Keratinocyte (primary cell): ENCODE measurements at places on chromosomes 4 and X.

- no peak for DNase-seq
Observed at GRCh38 chr4:127759228-127759820, 22.8 kb upstream of the HSPA4L start.

GRCh38 chr4:186840222-186840701 lies 116.6 kb upstream of the FAT1 start:
- no peak for DNase-seq

- DNase-seq = no peak
Observed at GRCh38 chr4:41192136-41192535, 22.2 kb downstream of the APBB2 start.

DNA sequence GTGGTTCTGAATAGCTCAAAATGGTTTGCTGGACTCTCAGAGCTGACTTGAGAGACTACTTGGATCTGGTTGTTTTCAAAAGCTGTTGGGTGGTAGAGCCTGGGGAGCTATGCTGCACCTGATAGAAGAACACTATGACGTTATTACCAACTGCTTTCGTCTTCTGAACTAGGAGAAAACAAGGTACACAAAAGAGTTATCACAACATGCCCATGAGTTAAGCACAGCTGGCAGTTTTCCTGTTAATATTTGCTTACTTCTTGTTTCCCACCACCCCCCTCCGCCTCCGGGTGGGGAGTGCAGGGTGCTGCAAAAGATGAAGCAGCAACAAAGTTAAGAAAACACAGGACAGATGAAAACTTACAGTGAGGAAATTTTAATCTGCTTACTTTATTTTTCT lies 69.1 kb downstream of the RASL11B start:
- no peak for DNase-seq

DNA sequence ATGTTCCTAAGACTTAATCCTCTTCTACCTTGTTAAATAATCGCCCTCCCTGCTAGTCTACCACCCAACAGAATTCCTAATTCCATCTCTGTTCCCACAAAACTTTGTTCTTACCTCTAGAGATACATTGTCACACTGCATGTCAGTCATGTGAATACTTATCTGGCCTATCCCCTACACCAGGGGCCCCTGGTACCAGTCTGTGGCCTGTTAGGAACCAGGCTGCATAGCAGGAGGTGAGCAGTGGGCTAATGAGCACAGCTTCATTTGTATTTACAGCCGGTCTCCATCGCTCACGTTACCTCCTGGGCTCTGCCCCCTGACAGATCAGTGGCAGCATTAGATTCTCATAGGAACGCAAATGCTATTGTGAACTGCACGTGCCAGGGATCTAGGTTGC lies 73.9 kb downstream of the APBB2 start:
- DNase-seq = no peak

GRCh38 chrX:103614999-103615398 lies 7.2 kb downstream of the TCEAL3 start:
- DNase-seq = no peak

DNA sequence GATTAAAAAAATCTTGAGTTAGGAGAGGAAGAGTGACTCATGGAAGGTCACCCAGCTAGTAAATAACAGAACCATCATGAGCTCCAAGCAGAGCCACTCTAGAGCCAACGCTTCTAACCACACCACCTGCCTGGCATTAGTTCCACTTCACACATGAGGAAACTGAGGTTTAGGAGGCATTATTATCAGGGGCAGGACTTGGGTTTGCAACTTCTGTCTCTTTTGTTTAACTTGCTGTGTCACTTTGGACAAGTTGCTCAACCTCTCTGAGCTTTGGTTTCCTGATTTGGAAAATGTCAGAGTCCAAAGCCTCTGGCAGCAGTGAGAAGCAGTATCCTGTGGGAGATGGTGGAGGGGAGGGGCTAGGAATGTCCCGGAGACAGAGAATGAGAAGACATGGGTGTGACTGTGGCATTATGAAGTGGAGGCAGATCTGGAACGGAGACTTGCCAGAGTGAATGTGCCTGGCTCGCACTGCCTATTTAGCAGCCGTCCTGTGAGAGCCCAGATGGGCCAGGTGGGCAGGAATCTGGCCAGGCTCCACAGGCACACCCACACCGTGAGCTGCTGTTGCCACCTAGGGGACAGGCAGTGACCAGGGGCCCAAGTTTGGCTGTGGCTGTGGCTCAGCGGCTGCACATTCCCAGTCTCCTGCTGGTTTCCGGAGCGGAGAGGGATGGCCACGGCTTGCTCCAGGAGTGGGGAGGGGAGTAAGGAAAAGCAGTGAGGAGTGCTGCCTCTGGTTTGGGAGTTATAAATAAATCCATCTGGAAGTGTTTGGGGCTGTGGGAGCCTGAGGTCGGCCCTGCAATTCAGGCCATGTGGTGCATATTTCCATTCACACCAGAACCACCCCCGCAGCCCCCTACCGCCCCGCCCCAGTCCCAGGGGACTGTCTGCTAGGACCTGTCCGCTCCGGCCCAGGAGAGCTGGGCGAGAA lies 93.4 kb downstream of the NHSL2 start:
- DNase-seq = no peak
